Renal cortical epithelial cell (primary cell): ENCODE measurements at places on chromosomes 11 and 22. TPM values are rescaled to one million over a fixed set of nuclear protein-coding genes. Genes with fewer than 3 reads are reported as not detected.

DNA sequence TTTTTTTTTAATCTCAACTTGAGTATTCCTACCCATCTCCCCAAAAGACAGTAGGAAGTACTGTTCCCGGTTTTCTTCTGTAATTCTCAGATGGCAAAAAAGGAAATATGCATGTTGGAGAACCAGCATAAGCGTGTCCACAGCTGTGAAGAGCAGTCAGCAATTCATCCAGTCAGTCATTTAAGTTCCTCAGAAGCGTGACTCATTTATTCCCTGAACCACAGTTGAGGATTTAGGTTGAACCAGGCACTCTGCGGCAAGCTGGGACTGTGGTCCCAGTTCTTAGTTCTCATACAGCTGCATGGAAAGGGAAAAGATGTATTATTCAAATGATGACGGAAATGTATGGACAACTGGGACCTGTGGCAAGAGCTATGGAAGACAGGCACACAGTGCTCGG lies 61.0 kb upstream of the MYO18B start:
- no peak for DNase-seq

DNA sequence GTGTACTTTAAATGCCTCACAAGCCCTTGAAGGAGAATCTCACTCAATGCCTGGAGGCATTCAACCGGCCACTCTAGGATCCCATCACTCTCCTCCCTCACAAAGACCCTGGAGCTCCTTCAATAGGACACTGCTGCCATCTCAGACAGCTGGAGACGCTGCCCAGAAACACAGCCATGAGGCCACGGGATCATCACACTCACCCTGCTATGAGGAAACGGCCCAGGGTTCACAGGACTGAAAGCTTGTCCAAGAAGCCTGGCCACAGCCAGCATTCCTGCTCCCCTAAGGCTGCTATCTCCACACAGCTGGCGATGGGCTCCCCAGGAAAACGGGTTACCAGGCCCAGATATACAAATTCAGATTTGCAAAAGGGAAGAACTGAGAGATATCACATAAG lies 13.2 kb downstream of the CARS1 start:
- no peak for DNase-seq

DNA sequence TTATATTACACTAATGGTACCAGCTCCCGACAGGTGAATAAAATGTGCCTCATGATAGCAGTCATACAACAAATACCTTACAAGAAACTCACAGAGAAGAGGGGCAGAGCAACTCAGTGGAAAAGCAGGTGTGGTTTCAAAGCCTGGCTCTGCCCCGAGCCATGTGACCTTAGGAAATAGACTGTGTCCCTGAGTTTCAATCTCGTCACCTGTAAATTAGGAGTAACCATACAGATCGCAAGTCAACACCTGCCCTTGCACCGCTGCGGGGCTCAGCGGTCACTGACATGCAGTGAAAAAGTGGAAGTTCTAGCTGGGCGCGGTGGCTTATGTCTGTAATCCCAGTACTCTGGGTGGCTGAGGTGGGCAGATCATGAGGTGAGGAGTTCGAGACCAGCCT lies 11.9 kb upstream of the MRTFA start:
- DNase-seq: no peak

- peak; percentile 70 for DNase-seq
These were observed 3.6 kb upstream of the OR8B3 start for GRCh38 chr11:124402326-124402922.

GRCh38 chr22:35418731-35419130 lies 18.8 kb downstream of the MCM5 start:
- DNase-seq: no peak

DNA sequence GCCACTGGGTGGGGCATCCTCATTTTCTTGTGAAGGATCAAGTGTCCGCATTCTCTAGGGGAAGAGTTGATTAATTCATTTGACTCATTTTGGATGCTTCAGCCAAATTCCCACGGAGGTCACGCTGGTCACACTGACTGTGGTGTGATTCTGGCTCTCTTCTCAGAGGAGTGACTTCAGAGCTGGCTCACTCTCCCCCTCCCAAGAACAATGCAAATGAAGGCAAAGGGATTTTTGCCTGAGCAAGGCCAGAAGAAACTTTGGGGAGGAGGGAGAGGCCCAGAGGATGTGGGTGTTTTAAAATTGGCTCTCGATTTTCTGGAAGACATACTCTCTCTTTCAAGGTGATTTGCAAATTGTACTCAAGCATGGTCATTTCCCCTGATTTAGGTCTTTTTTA lies 51.1 kb upstream of the LMO2 start:
- DNase-seq: peak; percentile 43

BEST1 gene
- 1.1 and 1.4 TPM in 2 replicates for total RNA-seq
